ENCODE measurements at places on chromosomes 6 and 20. TPM values are rescaled to one million over a fixed set of nuclear protein-coding genes. Genes with fewer than 3 reads are reported as not detected.

The POPDC3 gene
- total RNA-seq = 6.8 TPM

DNA sequence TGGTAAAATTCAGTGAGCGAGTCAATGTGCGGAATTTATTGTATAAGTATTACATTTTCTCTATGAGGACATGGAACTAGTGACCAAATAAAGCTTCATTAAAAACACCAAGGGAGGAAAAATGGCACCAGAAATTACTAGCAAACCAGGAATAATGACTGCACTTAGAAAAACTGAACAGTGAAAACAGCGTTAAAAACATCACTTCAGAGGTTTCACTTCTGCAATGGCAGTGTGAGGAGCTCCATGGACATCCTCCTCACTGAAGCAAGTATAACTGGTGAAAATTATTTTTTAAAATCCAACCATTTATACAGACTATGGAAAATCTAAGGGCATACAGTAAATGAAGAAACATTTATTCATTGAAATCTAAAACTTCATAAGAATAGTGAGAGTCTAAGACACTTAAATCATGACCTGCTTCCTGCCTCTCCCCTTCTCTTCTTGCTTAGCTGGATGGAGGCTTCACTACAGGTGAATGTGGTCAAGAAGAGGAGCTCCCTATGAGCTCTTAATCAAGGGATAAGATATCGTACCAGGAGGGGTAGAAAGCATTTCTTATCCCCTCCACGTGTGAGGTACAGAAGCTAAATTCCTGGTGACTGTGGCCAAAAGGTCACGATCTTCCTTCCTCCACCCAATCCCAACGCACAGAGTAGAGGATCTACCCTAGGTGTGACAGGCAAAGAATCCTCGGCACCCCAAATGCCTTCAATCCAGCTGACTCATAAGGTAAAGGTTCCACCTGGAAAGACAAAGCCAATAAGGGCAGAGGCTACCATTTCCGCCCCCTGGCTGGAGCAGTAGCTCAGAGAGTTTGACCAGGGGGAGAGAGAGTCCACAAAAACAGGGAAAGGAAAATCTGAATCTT is 12.3 kb upstream of the ASF1A start:
- no peak for DNase-seq

DNA sequence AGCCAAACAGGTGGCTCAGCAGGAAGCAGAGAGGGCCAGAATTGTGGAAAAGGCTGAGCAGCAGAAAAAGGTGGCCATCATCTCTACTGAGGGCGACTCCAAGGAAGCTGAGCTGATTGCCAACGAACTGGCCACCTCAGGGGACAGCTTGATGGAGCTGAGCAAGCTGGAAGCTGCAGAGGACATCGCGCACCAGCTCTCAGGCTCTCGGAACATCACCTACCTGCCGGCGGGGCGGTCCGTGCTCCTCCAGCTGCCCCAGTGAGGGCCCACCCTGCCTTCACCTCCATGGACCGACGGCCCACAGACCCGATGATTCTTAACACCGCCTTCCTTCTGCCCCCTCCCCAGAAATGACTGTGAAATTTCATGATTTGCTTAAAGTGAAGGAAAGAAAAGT is 17.8 kb upstream of the RAET1L start:
- no peak for DNase-seq

- no peak for DNase-seq
Measured at GRCh38 chr6:89026151-89026550, 54.4 kb upstream of the PNRC1 start.

DNA sequence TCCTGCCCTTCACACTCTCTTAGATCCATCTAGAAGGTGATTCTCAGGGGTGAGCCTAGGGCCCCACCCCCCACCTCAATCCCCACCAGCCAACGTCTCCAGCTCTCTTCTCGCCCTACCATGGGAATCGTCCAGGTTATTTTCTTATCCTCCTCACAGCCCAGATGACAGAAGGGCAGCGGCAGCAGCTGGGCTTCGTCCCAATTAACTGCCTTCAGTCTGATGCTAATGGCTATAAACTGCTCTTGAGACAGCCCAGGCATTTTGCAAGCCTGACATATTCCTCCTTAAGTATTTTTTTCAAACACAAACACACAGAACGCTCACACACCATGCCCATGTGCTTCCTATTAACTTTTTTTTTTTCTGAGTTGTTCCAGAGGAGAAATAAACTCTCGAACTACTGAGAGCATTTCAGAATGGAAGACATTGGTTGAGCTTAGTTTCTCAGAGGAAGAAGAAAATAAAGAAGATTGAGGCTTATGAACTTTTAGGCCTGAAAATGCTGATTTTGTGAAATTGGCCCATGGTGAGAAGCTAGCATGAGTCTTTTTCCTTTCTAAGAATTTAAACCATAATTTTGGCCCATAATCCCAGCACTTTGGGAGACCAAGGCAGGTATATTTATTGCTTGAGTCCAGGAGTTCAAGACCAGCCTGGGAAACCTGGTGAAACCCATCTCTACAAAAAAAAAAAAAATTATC is 124.6 kb downstream of the EYA2 start:
- DNase-seq = no peak

DNA sequence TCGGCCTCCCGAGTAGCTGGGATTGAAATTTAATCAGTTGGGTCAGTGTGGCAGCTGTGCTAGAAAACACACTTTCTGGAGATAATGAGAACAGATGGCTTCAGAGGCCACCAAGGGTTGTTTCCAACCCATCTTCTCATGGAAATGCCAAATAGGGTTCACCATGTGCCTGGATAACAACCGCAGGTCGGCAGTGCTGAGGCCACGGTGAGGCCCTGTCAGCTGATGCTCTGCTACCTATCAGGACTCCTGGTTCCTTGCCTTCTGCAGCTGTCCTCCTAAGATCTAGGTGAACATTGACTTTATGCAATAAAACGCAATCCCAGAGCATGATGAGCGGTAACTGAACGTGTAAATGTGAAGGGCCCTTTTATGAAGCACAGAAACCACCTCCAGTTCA is 139.3 kb upstream of the SNX9 start:
- no peak for DNase-seq
